ENCODE measurements at places on chromosomes 6 and 20. TPM values are rescaled to one million over a fixed set of nuclear protein-coding genes. Genes with fewer than 3 reads are reported as not detected.

- no peak for DNase-seq
Observed at GRCh38 chr6:167161851-167162467, 4.2 kb upstream of the GPR31 start.

DNA sequence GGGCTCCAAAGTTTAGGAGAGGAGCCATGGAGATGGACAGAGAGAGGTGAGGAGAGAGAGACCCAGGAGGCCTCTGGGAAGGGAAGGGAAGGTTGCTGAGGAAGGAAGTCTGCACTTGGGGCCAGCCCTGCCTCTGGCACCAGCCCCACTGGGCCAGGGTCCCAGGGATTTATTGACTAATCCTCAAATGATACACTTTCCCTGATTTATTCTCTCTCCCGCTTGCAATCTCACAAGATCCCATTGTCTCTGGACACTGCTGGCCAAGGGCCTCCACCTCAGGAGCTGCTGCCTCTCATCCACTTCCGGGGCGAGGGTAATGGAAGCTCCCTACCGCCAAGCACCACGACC, 43.6 kb upstream of the FOXP4 start:
- DNase-seq, result no peak

- DNase-seq, result no peak
Observed at GRCh38 chr6:147717991-147718390, 209.5 kb downstream of the SAMD5 start.

- no peak for DNase-seq
Observed at GRCh38 chr6:105066233-105066632, 109.3 kb downstream of the LIN28B start.

- DNase-seq, result no peak
Observed at GRCh38 chr6:54860739-54861138, 14.2 kb downstream of the FAM83B start.

DNA sequence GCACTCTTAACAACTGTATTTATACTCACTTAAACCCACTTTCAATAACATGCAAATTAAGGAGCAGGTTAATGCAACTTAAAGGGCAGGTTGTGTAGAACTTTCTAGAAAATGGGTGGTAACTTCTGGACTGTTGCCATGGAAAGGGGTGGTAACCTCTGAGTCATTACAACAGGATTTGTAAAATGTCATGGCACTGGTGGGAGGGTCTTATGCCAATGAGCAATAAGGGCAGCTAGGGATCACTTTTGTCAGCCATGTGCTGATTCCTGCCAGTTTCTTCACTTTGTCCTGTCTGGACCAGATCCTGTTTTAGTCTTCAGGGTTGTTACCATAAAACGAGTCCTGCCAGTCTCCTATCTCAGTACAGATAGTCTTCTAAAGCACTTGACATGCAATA, 560.5 kb upstream of the PTCHD4 start:
- DNase-seq, result no peak

GRCh38 chr20:4791121-4791520, 69.4 kb downstream of the PRND start:
- DNase-seq, result no peak

DNA sequence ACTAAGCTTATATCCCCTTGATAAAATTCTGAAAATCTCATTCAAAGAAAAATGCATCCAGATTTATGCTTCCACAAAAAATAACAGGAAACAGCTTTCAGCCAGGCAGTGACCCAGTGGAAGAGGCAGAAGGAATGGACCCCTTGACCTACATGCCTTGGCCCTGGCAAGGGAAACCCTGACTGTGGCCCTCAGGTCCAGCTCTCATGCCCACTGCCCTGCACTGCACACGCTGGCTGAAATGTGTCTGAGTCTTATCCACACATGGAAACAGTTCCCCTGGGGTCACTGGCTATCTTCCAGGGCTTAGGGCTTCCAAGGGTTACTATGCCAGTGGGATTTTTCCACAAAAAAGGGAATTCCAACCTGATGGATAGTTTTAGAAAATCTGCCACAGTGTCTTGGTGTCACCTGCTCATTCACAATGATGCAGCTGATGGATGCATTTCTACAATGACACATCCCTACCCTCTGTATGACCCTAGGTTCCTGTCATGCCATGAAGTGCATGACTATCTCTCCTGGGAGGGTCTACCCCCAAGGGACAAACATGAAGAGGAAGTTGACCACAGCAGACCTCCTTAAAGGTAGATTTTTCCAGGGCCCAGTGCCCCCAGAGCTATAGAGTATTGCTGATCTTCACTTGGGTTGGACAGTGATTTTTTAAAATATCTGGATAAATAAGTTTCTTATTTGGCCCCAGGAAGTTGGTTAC, 121.9 kb upstream of the CD93 start:
- no peak for DNase-seq

- DNase-seq, result no peak
Observed at GRCh38 chr6:136923954-136924673, 2.0 kb downstream of the SLC35D3 start.

DNA sequence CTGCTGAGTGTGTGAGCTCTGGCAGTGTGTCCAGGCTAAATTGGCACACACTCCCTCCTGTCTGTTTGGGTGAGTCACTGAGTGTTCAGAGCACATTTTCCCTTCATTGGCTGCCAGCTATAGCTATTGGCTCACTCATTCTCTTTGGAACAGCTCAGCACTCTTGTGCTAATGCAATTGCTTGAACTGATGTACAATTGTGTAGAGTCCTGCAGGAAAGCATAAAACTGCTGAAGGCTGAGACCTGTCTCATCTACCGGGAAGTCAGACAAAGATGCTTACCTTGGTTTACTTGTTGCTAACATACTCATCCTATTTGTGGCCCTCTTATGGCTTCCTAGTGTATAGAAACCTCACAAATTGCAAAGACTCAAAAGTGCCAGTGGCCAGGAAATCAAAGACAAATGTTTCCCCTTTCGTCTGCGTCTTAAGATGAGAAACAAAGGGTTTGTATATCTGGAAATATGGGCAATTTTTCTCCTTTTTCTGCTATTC, 351.0 kb downstream of the BCKDHB start:
- DNase-seq, result peak; percentile 93

DNA sequence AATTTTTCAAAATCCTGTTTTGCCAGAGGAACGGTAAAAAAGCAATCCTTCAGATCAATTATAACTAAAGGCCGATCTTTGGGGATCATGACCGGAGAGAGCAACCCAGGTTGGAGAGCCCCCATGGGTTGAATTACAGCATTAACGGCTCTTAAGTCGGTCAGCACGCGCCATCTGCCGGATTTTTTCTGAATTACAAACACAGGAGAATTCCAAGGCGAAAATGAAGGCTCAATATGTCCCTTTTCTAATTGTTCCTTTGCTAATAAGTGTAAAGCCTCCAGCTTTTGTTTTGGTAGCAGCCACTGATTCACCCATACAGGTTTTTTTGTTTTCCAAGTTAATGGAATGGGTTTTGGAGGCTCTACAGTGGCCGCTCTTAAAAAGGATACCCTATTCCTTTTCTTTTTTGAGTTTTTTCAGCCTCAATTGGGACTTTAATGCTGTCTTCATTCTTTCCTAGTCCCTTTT, 16.9 kb upstream of the PTCRA start:
- DNase-seq, result peak; percentile 51

DNA sequence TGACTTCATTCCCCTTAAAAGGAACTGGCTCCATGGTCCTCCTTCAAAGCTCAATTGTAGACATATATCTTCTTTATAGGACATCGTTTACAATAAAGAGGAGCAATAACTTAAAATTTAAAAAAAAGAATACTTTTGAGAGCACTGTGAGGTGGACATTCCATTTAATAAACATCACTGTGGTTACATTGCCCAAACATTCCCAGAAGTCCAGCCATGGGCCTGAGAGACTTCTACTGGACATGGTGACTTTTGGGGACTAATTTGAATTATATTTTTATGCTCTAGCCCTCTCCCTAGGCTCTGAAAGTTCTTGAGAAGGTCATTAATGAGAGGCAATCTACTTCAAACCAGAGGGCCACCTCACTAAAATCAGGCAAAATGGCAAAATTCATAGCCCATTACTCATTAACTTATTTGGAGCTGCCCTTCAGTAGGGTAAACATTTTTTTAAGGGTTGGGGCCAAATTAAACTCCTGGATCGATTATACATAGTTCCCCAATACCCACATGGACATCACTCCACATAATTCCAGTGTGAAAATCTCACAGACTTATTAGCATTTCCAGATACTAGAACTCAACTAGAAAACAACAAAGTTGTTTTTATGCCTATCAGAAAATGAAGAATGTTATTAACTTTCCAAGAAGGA, 17.1 kb downstream of the ISM1 start:
- no peak for DNase-seq

GRCh38 chr6:138572167-138572875, 73.0 kb upstream of the NHSL1 start:
- DNase-seq, result peak; percentile 70

GRCh38 chr6:148296771-148297170, 45.9 kb upstream of the SASH1 start:
- DNase-seq, result no peak

GRCh38 chr6:13146442-13146841, 181.9 kb downstream of the TBC1D7 start:
- no peak for DNase-seq

DNA sequence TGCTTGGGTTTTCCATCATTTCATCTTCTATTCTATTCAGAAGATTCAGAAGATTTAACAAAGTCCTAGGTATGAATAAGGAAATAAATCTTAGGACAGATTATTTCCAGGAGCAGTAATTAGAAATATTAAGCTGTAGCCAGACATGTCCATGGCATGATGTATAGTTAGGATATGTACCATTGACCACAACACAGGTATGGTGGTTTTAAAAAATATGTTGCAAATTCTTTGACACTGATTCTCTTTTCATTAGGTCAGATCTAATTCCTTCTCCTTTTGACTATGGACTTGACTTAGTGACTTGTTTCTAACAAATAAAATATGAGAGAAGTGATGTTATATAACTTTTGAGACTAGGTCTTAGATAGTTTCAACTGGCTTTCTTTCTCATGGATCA, 23.5 kb upstream of the PDE7B start:
- DNase-seq, result no peak

GRCh38 chr6:113120582-113121285, 736.4 kb upstream of the MARCKS start:
- DNase-seq, result peak; percentile 97

DNA sequence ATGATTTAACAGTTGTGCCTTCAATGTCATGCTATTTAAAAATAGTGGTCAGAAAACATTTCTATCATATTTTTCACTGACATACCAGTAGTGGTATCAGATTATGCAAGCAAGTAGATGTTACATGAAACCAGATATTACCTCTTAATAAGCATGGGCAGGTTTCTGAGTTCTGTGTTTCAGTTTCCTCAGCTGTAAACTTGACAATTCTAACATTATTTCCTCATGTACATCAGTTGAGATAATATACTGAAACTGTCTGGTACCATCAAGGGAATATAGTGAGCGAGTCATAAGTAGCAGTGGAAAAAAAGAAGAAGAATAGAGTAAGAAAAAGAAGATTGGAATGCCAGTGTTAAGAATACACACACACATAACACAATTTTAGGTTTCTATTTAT, 477.9 kb upstream of the MANEA start:
- DNase-seq, result no peak

Gene KCTD20
- 62.8 TPM for total RNA-seq

Gene ZBTB46
- total RNA-seq, result 1.3 TPM

Gene TRIM10
- not detected for total RNA-seq

Gene NOX3
- total RNA-seq, result not detected

Gene NAPB
- 4.4 TPM for total RNA-seq

Gene SLC22A2
- not detected for total RNA-seq

Gene GHRH
- not detected for total RNA-seq

Gene SMPD2
- total RNA-seq, result 6.1 TPM

Measured in HFFc6 (cell line).